NCI-H2029 (cell line): ENCODE measurements at places on chromosomes 16 and 17.

DNA sequence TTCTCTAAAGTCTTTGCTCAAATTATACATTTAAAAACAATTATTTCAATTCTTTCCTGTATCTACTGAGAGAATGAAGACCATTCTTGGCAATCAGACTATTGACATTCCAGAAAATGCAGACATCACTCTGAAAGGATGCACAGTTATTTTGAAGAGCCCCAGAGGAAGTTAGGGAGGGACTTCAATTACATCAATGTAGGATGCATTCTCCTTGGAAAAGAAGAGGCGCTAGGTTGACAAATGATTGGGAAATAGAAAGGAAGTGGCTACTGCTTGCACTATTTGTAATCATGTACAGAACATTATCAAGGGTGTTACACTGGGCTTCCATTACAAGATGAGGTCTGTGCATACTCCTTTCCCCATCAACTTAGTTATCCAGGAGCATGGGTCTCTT, 74.3 kb downstream of the SSH2 start:
- no peak for DNase-seq

GRCh38 chr16:31466381-31466841, 5.5 kb upstream of the TGFB1I1 start:
- DNase-seq: no peak

DNA sequence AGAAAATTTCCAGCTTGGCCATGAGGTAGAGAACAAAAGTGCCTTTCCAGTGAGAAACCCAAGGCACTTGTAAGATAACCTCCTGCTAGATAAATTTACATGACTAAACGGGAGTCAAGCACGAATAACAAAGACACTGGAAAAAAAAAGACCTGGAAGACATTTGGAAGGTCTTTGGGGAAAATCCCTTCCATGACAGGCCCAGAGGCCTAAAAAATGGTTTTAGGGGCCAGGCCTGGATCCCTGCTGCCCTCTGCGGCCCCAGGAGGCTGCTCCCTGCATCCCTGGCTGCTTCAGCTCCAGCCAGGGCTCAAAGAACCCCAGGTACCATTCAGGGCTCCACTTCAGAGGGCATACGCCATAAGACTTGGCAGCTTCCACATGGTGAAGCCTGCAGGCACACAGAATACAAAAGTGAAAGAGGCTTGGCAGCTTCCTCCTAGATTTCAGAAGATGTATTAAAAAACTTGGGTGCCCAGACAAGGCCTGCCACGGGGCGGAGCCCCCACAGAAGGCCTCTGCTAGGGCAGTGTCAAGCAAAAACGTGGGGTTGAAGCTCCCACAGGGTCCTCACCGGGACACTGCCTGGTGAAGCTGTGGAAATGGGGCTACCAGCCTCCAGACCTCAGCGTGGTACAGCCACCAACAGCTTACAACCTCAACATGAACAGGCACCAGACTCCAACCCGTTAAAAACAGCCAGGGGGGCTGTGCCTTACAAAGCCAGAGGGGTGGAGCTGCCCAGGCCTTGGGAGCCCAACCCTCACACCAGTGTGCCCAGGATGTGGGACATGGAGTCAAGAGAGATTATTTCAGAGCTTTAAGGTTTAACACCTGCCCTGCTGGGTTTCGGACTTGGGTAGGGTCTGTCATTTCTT, 77.1 kb downstream of the SDK2 start:
- no peak for DNase-seq

- no peak for DNase-seq
These were observed 15.8 kb downstream of the CMTR2 start for GRCh38 chr16:71273384-71273783.

DNA sequence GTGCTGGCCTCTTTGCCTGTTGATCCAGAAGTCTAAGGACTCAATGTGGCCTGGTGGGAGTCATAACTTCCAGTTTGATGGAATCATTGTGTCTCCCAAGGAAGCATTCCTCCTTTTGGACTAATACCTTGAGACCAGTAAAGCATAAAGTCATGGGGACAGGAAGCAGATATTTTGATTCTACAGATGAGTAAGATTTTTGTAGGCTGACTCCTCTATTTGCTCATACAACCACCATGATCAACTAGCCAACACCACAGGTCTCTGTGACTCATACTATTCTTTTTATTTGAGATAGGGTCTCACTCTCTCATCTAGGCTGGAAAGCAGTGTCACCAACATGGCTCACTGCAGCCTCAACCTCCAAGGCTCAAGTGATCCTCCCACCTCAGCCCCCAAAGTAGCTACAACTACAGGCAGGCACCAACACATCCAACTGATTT, 6.2 kb downstream of the MT2A start:
- no peak for DNase-seq

DNA sequence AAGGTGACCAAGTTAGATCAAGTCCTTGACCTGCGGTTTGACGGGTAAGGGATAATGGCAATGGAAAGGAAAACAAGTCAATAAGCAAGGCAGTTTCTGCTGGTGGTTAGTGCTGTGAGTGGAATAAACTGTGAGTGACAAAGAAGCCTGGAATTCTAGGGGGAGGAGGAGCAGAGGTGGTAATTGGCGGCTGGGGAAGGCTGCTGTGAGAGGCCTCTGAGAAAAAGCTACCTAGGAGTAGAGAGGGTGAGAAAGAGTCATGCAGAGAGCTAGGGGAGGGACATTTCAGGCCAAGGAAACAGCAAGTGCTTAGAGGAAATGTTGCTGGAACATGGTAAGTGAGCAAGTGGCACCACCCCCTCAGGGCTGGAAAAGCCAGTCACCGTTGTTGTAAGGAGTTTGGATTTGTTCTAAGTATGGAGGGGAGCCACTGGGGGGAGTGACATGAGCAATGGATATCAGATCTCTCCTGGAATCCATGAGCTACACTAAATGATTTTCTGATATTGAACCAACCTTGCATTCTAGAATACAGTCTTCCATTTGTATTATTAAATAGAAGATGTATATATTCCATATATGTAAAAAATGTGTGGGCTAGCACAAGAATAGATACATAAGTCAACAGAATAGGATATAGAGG, 6.7 kb downstream of the NLRC3 start:
- DNase-seq: no peak

- no peak for DNase-seq
These were observed 10.5 kb downstream of the TIMM22 start for GRCh38 chr17:1007310-1008007.

DNA sequence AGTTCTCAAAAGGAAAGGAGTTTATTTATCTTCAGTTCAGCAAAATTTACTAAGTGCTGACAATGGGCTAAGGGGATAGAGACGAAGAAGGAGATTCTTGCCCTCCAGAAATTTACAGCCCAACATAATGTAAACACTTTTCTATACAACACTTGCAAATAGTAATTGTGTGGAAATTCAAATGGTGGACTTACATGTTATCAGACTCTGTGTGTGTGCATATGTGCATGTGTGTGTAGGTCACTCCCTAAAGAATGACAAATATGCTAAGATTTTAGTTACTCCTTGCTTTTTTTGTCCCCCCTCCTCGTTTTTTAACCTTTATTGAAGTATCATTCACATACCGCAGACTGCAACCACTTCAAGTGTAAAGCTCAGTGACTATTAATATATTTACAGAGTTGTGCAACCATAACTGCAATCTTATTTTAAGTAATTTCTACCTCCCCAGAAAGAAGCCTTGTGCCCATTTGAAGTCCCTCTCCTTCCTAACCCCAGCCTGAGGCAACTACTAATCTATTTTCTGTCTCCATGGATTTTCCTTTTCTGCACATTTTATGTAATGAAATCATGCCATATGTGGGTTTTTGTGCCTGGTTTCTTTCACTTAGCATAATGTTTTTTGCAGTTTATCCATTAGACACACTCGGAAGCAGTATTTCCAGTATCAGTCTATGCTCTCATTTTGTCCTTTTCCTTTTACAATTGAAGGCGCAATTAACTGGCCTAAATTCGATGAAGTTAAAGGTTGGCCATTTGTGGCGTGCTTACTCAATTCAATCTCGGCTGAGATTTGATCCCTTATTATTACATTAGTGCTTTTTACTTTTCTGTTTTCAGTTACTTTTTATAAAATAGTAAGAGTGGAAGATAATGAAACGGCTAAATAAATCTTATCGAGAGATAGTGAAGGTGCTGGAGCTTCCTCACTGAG, 318.4 kb downstream of the HAPSTR1 start:
- DNase-seq: no peak

DNA sequence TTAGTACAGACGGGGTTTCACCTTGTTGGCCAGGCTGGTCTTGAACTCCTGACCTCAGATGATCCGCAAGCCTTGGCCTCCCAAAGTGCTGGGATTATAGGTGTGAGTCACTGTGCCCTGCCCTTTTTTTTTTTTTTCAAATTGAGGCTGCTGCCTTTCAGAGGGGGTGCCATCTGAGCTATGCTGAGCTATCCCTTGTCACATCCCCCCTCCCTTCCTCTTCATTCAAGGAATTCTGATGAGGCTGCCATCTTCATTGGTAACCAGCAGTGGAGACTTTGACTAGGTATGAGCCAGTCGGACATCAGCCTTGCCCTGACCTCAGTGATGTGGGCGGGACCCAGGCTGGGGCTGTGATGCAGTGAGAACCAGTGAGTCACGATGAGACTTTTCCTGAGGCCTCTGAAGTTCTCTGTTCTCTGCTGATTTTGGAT, 24.4 kb upstream of the GPT2 start:
- no peak for DNase-seq

GRCh38 chr17:19313746-19314651, 48.5 kb downstream of the B9D1 start:
- no peak for DNase-seq

- DNase-seq: no peak
These were observed 600.9 kb downstream of the CDH8 start for GRCh38 chr16:61435346-61435745.

DNA sequence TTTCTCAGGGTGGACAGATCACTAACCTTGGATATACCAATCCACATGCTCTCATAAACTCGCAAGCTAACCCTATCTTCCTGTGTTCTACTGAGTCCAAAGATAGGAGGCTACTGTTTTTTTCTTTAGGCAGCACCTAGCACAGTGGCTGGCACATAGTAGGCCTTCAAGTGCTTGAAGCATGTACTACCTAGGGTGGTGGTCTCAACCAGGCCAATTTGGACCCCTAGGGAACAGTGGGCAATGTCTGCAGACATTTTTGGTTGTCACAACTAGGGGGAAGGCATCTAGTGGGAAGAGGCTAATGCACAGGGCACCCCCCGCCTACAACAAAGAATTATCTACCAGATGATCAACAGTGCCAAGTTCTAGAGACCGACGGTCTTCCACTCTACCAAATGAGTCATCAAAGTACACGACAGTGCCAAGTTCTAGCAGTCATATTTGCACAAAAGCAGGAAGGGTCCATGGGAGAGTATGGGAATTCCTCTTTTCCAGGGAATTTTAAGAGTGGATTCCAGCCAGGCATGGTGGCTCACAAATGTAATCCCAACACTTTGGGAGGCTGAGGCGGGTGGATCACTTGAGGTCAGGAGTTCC, 390.3 kb downstream of the SLC39A11 start:
- no peak for DNase-seq

GRCh38 chr17:63954402-63955063, 18.2 kb downstream of the SCN4A start:
- peak; percentile 53 for DNase-seq

GRCh38 chr16:87809150-87809902, 43.5 kb upstream of the KLHDC4 start:
- no peak for DNase-seq

DNA sequence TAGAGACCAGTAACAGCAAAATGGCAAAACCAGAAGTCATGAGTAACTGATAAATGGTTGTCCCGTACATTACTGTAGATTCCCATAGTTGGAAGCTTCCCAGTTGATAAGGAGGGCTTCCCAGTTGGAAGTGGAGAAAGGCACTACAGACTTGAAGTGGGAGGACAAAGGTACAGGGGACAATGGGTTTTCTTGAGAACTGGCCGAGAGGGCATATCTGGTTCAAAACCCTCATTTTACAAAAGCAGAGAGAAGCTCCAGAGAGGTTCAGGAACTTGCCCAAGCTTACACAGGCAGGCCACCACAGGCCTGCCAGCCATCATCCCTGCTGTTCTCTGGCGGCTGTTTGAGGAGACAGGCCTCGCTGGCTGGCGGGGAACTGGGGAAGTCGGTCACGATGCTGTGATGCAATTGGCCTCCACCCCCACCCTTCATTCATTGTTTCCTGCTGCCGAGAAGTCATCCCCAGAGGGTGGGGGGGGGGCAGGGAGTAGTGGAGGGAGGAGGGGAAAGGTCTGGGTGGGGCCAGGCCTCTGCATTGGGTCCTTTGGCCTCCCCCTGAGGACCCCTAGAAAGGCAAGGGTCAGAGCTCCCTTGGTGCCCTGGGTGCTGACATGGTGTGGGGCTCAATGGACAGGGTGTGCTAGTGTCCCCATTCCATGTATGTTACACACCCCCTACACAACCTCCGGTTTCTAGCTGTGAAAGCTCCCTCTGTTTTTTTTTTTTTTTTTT, 3.0 kb downstream of the UBALD2 start:
- DNase-seq: no peak

DNA sequence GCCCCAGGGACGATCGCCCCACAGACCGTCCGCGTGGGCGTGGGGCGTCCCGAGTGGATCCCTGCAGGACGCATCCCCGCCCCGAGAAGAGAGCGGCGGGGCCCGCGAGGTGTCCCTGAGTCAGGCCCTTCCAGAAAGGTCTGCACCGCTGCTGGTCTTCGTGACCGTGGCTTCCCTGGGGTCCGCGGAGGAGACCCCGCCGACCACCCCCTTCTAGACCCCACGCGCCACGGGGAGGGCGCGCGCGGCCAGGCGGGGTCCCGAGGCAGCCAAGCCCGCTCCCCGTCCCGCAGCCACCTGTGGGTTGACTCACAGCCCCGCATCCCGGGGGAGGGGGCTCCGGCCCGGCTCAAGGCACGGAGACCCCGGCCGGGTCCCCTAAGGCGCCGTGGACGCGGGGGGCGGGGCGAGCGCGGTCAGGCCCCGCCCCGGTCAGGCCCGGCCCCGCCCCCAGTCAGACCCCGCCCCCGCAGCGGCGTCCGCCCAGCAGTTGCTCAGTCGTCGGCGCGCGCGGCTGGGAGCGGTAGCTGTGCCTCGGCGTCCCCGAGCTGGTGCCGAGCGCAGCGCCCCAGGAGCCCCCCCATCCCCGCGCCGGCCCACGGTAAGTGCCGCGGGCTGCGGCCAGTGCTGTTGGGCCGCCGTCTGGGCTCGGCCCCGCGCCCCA, at the start of gene BAIAP3:
TSS of gene BAIAP3 (plus strand) at position 497 of the 664 bp plus-strand sequence. CDS start 4,905 bp downstream, outside the sequence.
- DNase-seq: peak; percentile 39

DNA sequence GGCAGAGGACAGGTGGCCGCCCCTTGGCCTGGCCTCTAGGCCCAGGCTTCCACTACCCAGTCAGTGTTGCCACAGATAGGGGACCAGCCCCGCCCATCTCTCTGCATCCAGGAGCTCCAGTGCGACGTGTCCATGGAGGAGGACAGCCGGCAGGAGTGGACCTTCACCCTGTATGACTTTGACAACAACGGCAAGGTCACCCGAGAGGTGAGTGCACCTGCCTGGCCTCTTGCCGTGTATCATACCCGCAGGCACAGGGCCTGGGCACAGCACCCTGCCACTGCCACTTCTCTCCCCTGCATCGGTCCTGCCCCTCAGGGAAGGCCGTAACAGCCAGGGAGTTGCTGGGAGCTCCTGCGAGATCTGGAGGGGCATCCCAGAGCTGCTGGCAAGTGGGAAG, 55.7 kb downstream of the SNX20 start:
- no peak for DNase-seq

GRCh38 chr17:896953-897661, 82.5 kb downstream of the NXN start:
- no peak for DNase-seq

GRCh38 chr16:11354733-11355574, 9.7 kb downstream of the RMI2 start:
- no peak for DNase-seq
